Colonic mucosa (tissue), 4 donors: ENCODE measurements at places on chromosomes 3 and 15.

- peak; percentile 22 for DNase-seq
- H3K27ac ChIP-seq: no peak overlapping the region
- H3K4me1 ChIP-seq: no peaks in the 10 kb centered on the region
- no peaks in the 10 kb centered on the region for H3K27me3 ChIP-seq
- no peaks in the 10 kb centered on the region for H3K36me3 ChIP-seq
- no peak overlapping the region for H3K4me3 ChIP-seq
Measured at GRCh38 chr15:63945838-63946298, 100.4 kb downstream of the DAPK2 start.

DNA sequence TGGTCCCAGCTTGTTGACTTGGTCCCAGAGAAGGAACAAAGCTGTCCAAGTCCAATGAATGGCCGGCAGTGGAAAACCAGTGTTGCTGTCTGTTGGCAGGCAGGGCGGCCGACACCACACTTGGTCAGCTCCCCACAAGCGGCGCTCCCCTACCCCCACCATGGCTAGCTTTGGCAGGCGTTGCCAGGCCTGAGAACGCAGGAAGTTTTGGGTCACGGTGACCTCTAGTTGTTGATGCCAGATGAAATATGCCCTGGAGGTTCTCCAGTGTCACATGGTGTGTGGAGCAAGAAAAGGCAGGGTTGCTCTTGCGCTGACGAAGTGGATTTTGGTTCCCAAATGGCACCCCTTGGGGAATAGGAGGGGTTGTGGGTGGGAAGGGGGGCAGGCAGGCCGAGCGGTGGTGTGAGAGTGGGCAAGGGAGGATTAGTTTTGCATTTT lies 72.7 kb upstream of the TPRG1 start:
- H3K36me3 ChIP-seq: no peaks in the 10 kb centered on the region
- no peaks in the 10 kb centered on the region for H3K4me1 ChIP-seq
- peak; percentile 51 for DNase-seq
- no peaks in the 10 kb centered on the region for H3K27me3 ChIP-seq
- no peak overlapping the region for H3K27ac ChIP-seq

GRCh38 chr3:194176274-194176991 lies 40.5 kb downstream of the HES1 start:
- DNase-seq: no peak
- H3K27ac ChIP-seq: no peak overlapping the region
- no peak overlapping the region for H3K4me3 ChIP-seq
- no peaks in the 10 kb centered on the region for H3K36me3 ChIP-seq
- no peaks in the 10 kb centered on the region for H3K27me3 ChIP-seq

DNA sequence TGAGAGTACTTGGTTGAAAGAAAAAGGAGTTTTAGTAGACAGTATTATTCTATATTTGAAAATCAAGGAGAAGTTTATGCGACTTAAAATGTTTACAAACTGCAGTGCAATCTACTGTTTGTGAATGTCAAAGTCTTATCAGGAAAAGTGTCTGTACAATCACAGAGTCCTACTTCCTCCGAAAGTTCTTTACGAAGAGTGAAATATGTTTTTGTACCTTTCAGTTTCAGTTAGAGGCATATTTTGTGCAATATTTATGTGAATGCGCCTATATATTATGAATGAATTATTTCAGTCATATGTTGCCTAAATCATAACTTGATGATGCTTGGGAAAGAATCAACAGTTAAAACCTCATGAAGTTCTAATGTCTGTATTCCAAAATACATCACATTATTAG lies 31.5 kb downstream of the NGRN start:
- no peak overlapping the region for H3K27ac ChIP-seq
- H3K4me1 ChIP-seq: no peaks in the 10 kb centered on the region
- no peak for DNase-seq
- no peak overlapping the region for H3K4me3 ChIP-seq
- H3K27me3 ChIP-seq: no peaks in the 10 kb centered on the region
- H3K36me3 ChIP-seq: no peaks in the 10 kb centered on the region

DNA sequence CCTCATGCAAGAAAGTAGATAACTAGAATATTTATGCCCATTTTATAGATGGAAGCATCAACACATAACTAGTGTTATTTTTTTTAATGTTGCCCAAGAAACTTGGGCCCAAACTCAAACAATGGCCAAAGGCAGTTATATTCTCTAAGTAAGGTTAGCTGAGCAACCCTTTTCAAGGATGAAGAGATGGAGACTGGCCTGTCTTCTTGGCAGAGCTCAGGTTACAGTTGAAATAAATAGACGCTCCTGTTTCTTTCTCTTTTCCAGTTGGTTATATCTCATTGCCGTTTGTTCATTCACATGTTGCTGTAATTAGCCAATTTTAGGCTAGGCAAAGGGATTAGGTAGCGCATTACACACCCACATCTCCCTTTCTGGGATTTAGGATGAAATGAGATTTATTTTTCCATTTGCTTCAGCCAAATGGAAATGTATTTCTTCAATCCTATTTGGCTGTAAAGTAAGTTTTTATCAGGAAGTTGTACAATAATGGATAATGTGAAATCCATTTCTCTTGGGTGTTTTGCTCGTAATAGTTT lies 93.2 kb downstream of the CMSS1 start:
- H3K4me1 ChIP-seq: no peaks in the 10 kb centered on the region
- no peaks in the 10 kb centered on the region for H3K27me3 ChIP-seq
- no peak for DNase-seq
- no peak overlapping the region for H3K27ac ChIP-seq
- no peak overlapping the region for H3K4me3 ChIP-seq
- H3K36me3 ChIP-seq: no peaks in the 10 kb centered on the region

DNA sequence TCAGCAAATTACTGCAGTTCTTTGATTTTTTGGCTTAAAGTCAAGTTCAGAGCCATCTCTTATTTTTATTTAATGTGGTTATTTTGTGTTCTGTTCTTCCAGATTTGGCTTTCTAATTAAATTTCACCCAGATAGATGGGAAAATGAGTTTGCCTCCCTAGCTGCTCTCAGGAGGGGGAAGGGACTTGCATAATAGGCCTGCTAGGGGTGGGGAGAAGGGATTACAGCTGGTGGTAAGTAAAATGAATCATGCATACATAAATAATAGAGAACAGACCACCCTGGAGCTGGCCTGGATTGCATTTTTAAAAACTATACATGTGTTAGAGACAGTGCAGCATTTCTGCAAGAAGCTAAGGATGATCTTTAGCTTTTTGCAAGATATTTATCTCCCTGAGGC lies 3.9 kb upstream of the PXYLP1 start:
- H3K27ac ChIP-seq: no peak overlapping the region
- no peak overlapping the region for H3K4me3 ChIP-seq
- H3K36me3 ChIP-seq: no peaks in the 10 kb centered on the region
- DNase-seq: no peak
- H3K27me3 ChIP-seq: no peaks in the 10 kb centered on the region

GRCh38 chr3:59258550-59259260 lies 208.9 kb upstream of the CFAP20DC start:
- H3K4me3 ChIP-seq: no peak overlapping the region
- H3K4me1 ChIP-seq: no peaks in the 10 kb centered on the region
- H3K36me3 ChIP-seq: no peaks in the 10 kb centered on the region
- DNase-seq: no peak
- no peaks in the 10 kb centered on the region for H3K27me3 ChIP-seq

GRCh38 chr15:76972389-76973361 lies 22.3 kb upstream of the PSTPIP1 start:
- no peak overlapping the region for H3K4me3 ChIP-seq
- H3K27ac ChIP-seq: no peak overlapping the region

- H3K36me3 ChIP-seq: no peaks in the 10 kb centered on the region
- H3K27me3 ChIP-seq: no peaks in the 10 kb centered on the region
- no peak for DNase-seq
- no peaks in the 10 kb centered on the region for H3K4me1 ChIP-seq
- peak overlapping the region; percentile 9 for H3K27ac ChIP-seq
- H3K4me3 ChIP-seq: peak overlapping the region; percentile 33
Measured at GRCh38 chr3:185363662-185364203, 797 bp downstream of the MAP3K13 start.

DNA sequence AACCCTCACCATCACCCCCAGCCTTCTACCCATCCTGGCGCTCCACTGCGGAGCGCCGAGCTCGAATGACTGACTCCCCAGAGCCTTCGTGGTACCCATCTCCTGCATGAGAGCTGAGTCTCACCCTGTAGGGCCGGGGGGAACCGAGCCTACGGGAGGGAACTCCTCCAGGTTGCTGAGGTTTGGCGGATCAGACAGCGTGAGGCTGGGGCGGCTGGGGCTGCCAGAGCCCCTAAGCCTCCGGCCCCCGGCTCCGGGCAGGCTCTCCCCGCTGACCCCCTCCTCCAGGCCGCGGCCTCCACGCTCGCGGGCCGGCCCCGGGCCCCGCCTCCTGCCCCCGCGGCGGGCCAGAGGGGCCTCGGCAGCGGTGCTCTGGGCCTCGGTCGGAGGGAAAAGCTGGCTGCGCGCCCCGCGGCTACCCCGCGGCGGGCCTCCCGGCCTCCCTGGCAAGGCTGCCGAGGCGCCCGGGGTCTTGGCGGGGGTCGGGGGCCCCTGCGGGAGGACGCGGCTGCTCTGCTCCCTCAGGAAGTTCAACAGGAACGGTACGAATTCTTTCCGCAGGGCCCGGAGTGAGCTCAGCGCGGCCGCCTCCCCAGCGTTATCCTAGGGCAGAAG lies 643 bp downstream of the CDAN1 start:
- peak overlapping the region; percentile 99 for H3K4me3 ChIP-seq
- peak overlapping the region; percentile 75 for H3K27ac ChIP-seq

GRCh38 chr3:85432081-85432480 lies 473.3 kb downstream of the CADM2 start:
- H3K4me1 ChIP-seq: no peaks in the 10 kb centered on the region
- H3K27ac ChIP-seq: no peak overlapping the region
- H3K4me3 ChIP-seq: no peak overlapping the region
- no peaks in the 10 kb centered on the region for H3K27me3 ChIP-seq
- no peaks in the 10 kb centered on the region for H3K36me3 ChIP-seq
- no peak for DNase-seq

DNA sequence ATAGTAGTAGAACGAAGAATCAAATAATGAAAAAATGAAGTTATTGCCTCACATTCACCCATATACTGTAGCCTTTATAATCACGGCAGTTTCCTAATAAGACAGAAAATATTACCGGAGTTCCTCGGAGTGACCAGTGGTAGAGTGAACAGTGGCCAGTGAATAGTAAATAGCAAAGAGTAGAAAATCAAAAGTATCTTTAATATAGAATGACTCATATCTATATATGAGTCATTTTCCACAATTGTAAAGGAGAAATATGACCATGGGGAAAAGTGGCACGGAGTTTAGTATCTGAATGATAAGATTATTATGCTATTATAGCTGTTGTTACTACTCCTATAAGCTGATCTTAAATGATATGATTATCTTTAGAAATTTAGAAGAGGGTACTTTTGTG lies 38.5 kb downstream of the ZBTB20 start:
- H3K36me3 ChIP-seq: no peaks in the 10 kb centered on the region
- H3K27me3 ChIP-seq: no peaks in the 10 kb centered on the region
- no peak for DNase-seq
- no peak overlapping the region for H3K4me3 ChIP-seq
- H3K27ac ChIP-seq: no peak overlapping the region

DNA sequence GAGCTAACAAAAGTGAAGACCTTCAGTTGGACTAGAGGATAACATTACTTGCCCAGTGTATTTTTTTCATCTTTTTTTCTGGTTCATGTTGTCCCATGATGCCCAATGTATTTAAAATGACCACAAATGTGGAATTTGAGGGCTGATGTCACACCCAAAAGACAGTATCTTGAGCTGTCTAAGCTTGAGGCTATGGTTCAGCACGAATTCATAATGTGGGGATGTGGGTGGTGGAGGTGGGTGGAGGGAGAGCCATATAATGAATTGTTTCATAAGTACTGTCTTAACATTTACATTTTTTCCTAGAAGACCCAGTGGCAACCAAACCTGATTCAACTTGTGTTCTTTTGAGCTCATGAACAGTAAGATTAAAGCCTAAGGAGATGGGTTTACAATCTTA lies 37.5 kb downstream of the CHAC1 start:
- no peaks in the 10 kb centered on the region for H3K27me3 ChIP-seq
- no peak overlapping the region for H3K27ac ChIP-seq
- no peak for DNase-seq
- no peak overlapping the region for H3K4me3 ChIP-seq
- peaks cover 7% of the 10 kb centered on the region for H3K36me3 ChIP-seq

DNA sequence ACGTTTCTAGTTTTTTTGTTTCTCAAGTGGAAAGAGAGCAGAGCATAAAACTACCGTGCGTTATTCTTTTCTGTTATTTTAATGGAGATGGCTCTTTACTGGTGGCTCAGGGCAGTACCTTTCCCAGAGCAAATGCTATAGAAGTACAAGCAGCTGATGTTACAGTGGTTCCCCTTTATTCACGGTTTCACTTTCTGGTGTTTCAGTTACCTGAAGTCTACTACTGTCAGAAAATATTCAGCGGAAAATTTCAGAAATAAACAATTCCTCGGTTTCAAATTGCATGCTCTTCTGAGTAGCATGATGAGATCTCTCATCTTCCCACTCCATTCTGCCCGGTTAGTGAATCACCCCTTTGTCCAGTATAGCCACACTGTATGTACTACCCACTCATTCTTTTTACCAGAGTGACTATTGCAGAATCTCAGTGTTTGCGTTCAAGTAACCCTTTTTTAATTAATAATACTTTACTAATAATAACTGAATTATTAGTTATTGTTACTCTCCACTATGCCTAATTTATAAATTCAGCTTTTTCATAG lies 597.5 kb upstream of the ROBO2 start:
- H3K4me1 ChIP-seq: no peaks in the 10 kb centered on the region
- H3K27ac ChIP-seq: no peak overlapping the region
- H3K27me3 ChIP-seq: no peaks in the 10 kb centered on the region
- DNase-seq: no peak
- H3K36me3 ChIP-seq: no peaks in the 10 kb centered on the region

DNA sequence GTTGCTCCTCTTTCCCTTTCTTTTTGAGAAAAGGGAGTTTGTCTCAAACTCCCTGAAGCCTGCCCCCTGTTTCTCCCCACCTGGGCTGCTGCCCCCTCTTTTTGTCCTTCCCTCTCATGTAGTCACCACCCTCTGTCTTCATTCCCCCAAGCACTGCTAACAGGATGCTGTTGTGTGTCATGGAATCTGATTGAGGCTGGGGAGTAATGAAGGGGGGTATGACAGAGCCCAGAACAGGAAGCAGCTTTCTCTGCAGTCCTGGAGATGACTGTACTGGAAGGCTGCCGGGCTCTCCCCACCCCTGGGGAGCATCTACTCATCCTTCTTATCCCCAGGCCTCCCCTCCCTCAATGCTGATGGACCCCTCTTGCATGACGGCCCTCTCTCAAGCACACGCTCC lies 181.6 kb downstream of the ABHD5 start:
- no peaks in the 10 kb centered on the region for H3K4me1 ChIP-seq
- H3K4me3 ChIP-seq: no peak overlapping the region
- no peak for DNase-seq
- no peak overlapping the region for H3K27ac ChIP-seq
- H3K27me3 ChIP-seq: no peaks in the 10 kb centered on the region

GRCh38 chr3:183400352-183400751 lies 28.1 kb downstream of the MCF2L2 start:
- H3K27ac ChIP-seq: no peak overlapping the region
- no peak for DNase-seq
- no peaks in the 10 kb centered on the region for H3K36me3 ChIP-seq
- H3K27me3 ChIP-seq: no peaks in the 10 kb centered on the region
- no peak overlapping the region for H3K4me3 ChIP-seq
